ENCODE measurements at places on chromosomes 1 and 21.

DNA sequence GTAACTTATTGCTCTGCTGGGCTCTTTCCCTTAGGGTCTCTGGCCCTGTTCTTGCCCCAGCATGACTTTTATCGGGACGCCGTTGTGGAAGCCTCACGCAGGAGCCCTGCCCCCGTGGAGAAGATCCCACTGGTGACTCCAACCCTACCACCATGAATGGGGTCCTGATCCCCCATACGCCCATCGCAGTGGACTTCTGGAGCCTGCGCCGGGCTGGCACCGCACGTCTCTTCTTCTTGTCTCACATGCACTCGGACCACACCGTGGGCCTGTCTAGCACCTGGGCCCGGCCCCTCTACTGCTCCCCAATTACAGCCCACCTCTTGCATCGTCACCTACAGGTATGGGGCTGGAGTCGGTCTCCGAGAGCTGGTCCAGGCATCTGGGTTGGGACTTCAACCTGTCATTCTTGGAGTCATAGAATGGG, 322 bp downstream of the DCLRE1B start:
- DNase-seq = no peak

DNA sequence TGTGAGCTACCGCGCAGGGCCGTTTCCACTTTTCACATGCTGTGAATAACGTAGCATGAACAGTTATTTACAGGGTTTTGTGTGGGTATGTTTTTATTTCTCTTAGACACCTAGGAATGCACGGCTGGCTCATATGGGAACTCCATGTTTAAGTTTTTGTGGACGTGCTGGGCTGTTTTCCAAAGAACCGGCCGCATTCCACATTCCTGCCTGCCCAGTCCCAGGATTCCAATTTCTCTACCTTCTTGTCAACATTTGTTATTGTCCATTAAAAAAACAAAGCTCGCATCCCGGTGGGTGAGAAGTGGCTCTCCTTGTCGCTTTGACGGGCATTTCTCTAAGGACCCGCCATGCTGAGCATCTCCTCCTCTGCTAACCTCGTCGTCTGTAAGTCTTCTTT, 47.1 kb upstream of the LRRC3 start:
- DNase-seq = no peak

- DNase-seq = peak; percentile 29
Measured at GRCh38 chr1:46003315-46003714, 129.1 kb downstream of the PIK3R3 start.

- no peak for DNase-seq
Measured at GRCh38 chr1:93331412-93331811, 14.3 kb upstream of the DR1 start.

GRCh38 chr21:20515446-20515845, 482.8 kb upstream of the NCAM2 start:
- no peak for DNase-seq

GRCh38 chr1:95034506-95034905, 38.2 kb downstream of the ALG14 start:
- no peak for DNase-seq

GRCh38 chr1:244041466-244042120, 9.5 kb upstream of the ZBTB18 start:
- DNase-seq = no peak

DNA sequence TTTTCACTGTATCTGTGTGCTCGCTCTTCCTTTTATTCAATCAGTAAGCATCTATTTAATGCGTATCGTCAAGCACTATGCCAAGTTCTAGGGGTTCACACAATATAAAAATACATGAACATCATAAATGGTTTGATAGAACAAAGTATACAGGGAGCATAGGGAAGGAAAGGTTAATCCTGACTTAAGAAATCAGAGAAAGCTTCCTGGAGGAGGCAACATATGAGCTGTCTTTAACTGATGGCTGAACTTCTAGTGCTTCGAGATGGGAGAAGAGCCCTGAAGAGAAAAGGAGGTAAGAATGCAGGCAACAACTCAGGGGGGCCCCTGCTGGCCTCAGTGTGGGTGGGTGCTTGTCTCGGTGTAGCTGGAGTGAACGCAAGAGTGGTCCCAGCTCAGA, 63.6 kb upstream of the GALNT2 start:
- no peak for DNase-seq

GRCh38 chr1:175413367-175413766, 220.8 kb upstream of the KIAA0040 start:
- no peak for DNase-seq

DNA sequence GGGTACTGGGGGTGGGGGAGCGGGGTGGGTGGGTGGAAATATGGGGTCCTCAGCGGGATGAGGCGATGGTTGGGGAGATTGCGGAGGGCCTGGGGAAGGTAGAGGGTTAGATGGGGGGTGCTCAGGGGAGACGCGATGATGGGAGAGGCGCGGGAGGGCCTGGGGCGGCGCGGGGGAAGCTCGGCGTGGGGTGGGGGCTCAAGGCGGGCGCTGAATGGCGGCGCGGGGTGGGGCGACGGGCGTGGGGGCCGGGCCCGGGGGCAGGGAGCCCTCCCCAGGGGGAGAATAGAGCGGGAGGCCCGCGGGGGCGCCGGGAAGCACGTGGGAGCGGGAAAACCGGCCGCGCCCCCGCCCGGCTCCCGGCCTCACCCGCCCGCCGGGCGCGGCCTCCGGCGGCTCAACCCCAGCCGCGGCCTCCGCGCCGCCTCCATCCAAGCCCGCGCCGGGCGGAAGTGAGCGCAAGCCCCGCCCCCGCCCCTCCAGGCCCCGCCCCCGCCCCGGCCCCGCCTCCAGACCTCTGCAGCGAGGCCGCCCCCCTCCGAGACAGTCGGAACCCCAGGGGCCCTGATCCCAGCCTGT, at the start of gene FAAP20:
FAAP20 (minus strand) TSS at position 454 of the 579 bp plus-strand sequence; CDS start at position 431, 23 bp downstream.
- DNase-seq = no peak

DNA sequence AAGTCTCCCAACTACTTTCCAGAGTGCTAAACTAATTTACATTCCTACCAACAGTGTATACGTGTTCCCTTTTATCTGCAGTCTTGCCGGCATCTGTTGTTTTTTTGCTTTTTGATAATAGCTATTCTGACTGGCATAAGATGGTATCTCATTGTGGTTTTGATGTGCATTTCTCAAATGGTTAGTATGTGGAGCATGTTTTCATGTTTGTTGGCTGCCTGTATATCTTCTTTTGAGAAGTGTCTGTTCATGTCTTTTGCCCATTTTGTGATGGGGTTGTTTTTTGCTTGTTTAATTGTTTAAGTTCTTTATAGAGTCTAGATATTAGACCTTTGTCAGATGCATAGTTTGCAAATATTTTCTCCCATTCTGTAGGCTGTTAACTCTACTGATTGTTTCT, 46.6 kb downstream of the MAST2 start:
- no peak for DNase-seq

Data from KBM-7 (cell line).